Activated CD4-positive, alpha-beta T cell treated with anti-CD3 and anti-CD28 coated beads, Interleukin-2, Interleukin-6, amounts not matched to agents 100 ng/mL and 50 ng/mL, durations not matched to agents 16 hours and 8 hours (primary cell): ENCODE measurements at places on chromosomes 16 and 17.

DNA sequence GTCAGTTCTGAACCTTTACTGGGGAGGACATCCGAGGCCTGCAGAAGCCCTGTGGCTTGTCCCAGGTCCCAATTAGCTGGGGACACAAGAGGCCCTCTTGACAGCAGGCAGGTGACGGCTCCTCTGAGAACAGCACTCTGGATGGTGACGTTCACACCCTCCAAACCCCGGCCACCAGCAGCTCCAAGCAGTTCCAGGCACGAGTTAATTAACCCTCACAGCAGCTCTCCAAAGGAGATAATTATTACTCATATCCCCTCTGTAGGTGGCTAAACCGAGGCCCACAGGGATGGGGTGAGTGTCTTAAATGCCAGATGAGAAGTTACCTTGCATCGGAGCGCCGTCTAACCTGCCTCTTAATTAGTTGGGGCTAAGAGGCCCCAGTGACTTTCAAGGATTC, 168.9 kb upstream of the CIBAR2 start:
- DNase-seq, result no peak

GRCh38 chr16:30755955-30756780, 5.7 kb downstream of the CFAP119 start:
- no peak for DNase-seq

DNA sequence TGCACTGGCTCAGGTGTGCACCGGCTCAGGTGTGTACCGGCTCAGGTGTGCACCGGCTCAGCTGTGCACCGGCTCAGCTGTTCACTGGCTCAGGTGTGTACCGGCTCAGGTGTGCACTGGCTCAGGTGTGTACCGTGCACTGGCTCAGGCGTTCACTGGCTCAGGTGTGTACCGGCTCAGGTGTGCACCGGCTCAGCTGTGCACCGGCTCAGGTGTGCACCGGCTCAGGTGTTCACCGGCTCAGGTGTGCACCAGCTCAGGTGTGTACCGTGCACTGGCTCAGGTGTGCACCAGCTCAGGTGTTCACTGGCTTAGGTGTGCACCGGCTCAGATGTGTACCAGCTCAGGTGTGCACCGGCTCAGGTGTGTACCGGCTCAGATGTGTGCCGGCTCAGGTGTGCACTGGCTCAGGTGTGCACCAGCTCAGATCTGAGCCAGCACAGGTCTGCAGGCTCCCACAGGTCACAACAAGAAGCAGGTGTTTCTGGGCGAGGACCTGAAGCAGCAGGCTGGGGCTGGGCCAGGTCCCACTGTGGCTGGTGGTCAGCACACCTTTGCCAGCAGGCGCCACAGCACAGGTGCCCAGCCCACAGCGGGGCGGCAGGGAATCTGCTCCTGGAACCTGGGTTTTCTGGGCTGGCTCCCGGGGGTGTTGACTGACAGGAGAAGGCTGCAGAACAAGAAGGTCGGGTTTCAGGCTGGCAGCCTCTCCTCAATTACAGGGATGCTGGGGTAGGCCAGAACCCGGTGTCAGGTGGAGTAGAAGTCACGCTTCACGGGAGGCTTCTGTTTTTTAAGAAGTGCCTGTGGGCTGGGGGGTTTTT, 17.2 kb downstream of the METRNL start:
- no peak for DNase-seq

DNA sequence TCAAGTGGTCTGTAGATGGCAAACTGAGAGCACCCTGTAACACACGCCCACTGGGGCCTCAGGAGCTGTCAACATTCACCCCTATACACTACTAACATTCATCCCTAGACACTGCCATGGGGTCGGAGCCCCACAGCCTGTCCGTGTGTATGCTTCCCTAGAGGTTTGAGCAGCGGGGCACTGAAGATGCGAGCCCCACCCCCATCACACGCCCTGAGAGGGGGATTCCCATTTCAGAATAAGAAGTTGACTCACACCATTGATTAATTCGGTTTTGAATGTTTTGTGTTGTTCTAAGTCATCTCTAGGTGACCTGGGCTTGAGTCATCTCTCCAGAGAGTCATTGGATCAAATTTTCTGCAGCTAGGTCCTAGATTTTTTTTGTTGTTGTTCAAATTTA, 37.3 kb upstream of the MMD start:
- peak; percentile 72 for DNase-seq

GRCh38 chr17:76561799-76562268, 22.0 kb downstream of the PRCD start:
- DNase-seq, result no peak

DNA sequence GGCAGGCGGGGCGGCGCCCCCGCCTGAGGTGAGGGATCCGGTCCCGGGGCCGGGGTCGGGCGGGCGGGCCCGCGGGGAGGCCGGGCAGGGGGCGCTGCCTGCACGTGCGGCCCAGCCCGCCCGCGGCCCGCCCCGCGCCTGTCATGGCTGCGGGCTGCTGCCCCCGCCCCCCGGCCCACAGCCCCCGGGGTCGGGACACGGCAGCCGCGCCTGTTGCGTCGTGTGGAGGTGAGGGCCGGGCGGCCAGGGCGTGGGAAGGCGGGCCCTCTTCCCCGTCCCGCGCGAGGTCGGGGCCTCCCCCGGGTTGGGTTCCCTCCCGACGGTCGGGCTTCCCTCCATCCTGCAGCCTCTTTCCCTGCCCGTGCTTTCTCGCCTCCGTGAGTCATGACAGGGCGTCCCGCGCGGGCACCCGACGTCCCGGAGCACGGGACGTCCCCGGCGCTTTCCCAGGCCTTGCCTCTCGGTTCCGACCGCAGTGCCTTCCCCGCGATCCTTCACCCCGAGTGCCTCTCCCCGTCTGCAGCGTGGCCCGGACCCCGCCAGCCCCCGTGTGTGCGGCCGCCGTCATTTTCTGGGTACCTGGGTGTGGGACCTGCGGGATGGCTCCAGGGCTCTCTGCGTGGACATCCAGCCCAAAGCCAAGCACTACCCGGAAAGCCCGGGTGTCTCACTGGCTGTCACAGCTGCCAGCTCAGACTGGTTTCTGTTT, 76.7 kb downstream of the CHD9 start:
- peak; percentile 57 for DNase-seq

GRCh38 chr16:82824408-82824807, 197.6 kb downstream of the CDH13 start:
- no peak for DNase-seq

DNA sequence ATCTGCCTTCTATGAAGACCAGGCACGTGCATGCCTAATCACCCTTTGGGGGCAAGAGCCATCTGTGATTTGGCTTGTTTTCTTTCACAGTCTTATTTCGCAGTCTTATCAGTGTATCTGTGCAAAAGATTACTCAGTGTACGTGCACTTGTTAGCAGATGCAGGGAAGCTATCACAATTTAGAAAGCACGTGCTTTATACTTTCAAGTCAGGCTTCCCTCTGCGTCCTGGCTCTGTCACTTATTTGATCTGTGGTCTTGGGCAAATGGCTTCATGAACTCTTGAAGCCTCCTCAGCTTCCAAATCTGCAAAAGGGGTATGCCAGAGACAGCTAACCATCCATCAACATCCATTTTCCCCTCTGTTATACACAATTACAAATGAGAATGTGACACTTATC, 246.4 kb downstream of the XYLT1 start:
- no peak for DNase-seq

DNA sequence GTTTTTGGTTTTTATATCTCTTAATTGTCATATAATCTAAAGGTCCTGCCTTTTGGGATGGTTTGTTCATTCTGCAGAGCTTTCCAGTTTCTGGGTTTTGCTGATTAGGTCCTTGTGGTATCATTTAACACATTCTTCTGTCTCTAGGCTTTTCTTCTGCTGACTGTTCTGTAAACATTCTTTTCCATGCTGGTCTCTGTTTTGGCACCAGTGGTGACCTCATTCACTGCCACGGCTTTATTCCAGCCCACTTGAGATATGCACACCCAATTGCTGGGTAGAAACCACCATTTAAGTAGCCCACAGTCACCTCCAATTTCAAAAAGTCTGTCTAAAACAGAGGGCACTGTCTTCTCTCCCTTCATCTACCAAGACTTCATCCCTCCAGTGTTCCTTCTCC, 31.1 kb upstream of the COX10 start:
- no peak for DNase-seq

GRCh38 chr17:16415031-16415924, at the start of gene TRPV2:
TSS of gene TRPV2 (plus strand) at chr17:16415571. CDS start at chr17:16417669, 2,098 bp downstream.
- DNase-seq, result peak; percentile 64

DNA sequence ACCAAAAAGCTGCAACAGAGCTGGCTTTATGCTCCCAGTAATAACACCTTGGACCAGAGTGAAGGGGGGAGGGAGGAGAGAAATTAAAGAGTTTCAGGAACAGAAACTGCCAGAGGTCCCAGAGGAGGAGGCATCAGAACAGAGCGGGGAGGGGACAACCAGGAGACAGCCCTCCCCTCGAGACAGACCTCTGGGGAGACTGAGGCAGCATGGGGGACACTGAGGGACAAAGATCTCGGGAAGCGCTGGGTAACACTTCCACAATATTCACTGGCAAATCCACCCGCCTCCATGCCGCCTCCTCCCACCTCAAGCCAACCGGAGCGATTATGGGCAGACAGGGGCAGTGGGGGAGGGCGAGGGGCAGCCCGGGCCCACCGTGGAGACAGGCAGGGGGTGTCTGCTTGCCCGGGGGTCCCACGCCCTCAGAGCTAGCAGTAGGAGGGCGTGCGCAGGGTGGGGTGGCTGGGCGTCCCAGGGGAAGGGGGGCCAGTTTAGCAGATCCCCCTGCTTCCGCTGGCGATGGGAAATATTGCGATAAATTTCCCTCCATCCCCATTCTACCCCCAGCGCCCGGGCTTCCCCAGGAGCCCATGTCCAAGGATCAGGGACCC, 1.2 kb downstream of the PCGF2 start:
- DNase-seq, result no peak

- no peak for DNase-seq
Observed at GRCh38 chr17:73156887-73157520, 7.8 kb upstream of the SSTR2 start.

DNA sequence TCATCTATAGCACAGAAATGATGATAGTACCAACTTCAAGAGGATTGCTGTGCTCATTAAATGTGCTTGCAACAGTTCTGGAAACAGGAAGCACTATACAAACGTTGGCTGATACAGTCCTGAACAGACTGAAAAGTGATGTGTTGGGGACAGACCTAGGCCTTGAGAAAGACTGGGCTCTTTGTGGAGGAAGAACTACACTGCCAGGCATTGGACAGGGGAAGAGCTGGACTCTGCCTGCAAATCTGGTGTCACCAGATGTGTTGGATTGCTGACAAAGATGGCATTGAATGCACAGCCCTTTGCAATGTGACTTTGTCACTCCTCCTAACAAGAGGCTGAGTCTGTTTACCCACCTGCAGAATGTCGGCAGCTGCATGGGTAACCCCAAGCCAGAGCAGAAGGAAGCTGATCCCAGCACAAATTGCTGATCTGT, 12.4 kb upstream of the ST6GALNAC2 start:
- no peak for DNase-seq

DNA sequence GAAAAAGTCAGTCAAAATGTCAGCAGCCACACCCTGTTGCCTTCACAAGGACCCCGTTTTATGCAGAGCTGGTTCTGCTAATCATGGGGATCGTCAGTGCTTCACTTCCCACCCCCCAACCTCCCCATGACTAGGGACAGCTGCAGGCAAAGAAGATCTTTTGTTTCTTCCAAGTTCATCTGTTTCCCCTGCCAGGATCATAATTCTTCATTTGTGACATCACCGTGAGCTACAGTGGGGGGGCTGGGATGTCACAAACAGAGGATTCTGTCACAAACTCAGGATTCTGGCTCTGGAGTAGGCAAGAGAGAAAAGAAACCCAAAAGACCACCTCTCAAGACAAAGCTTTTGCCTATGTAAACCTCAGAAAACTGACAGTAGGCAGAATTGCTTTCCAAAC, 24.7 kb downstream of the DNAJC7 start:
- DNase-seq, result no peak

DNA sequence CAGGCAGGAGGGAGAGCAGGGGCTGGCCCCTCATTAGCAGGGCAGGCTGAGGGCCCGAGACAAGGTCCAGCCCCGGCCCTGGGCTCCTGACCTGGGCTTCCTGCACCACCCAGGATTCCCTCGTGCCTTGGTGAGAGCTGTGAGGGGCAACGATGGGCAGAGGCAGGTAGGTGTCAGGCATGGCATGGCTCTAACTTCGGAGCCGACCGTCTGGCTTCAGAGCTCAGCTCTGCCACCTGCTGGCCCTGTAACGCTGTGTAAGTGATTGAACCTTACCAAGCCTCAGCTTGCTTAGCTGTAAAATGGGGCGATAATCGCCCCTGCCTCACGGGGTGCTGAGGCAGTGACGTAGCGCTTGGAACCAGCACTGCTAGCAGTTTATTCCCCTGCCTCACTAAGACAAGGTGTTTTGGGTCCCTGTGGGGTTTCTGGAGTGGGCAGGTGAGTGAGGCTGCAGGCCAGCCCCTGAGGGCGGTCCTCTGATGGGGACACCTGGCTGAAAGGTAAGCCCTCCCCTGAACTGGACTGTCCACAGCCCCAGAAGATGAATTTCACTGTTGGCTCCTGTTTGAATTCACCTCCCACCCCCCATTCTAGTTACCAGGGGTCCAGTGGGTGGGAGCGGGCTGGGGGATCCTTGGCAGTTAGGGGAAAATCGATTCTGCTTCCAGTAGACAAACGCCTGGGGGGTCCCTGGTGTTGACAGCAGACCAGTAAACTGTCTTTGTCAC, 184.8 kb upstream of the GSE1 start:
- DNase-seq, result peak; percentile 61

- DNase-seq, result peak; percentile 27
Observed at GRCh38 chr17:48577330-48577945, 712 bp downstream of the HOXB4 start.

GRCh38 chr16:70746708-70747424, 54.1 kb downstream of the VAC14 start:
- DNase-seq, result peak; percentile 13

DNA sequence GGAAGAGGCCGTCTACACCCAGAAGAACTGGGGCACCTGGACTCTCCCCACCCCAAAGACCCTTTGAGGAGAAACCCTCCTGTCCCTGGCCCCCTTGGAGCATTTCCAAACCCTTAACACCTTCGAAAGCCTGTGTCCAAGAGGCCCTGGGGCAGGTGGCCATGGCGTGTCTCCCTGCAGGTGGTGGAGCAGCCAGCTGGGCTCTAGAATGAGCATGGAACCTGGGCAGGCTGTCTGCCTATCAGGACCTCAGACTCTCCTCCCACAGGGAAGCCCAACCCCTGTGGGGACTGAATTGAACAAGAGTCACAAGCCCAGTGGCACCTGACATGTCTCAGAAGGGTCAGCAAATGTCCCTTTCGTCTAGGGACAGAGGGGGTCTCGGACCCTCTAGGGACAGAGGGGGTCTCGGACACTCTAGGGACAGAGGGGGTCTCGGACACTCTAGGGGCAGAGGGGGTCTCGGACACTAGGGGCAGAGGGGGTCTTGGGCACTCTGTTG, 8.4 kb downstream of the CBX4 start:
- DNase-seq, result no peak

GRCh38 chr16:30903596-30903995, 7.2 kb downstream of the CTF1 start:
- peak; percentile 28 for DNase-seq

- no peak for DNase-seq
Observed at GRCh38 chr16:54040480-54040879, 246.1 kb downstream of the IRX3 start.
